ENCODE measurements at places on chromosomes 1 and 21.
A peak's percentile ranks its signal among the peaks of the same experiment; 100 is the strongest.

DNA sequence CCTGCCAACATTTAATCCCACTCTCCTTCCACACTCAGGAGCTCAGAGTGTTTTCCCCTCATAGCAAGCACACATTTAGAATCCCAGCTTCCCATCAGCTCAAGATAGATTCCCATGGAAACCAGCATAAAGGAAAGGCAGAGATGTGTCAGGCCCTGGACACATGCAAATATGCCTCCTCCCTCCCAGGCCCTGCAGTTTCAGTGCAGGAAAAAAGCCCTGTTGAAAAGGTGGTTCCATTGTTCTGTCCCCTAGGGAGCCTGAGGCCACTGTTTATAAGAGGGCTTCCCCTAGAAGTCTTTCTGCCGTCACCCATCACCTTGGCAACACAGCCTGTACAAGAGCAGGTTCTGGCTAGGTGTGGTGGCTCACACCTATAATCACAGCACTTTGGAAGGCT, 3.6 kb downstream of the CACNA1S start:
- DNase-seq = no peak

DNA sequence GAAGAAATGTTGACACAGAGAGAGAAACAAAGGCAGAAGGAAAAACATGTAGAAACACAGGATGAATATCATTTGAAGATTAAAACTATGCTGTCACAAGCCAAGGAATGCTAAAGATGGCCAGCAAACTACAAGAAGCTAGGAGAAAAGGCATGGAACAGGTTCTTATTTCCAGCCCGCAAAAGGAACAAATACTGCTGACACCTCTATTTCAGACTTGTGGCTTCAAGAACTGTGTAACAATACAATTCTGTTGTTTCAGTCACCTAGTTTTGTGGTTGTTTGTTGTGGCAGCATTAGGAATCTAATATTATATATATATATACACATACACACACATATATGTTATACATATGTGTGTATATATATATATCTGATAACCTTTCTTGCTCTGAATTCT, 1543.9 kb downstream of the KCNT2 start:
- no peak for DNase-seq

- peak; percentile 89 for DNase-seq
Measured at GRCh38 chr21:35508139-35508888, 459.2 kb upstream of the RUNX1 start.

DNA sequence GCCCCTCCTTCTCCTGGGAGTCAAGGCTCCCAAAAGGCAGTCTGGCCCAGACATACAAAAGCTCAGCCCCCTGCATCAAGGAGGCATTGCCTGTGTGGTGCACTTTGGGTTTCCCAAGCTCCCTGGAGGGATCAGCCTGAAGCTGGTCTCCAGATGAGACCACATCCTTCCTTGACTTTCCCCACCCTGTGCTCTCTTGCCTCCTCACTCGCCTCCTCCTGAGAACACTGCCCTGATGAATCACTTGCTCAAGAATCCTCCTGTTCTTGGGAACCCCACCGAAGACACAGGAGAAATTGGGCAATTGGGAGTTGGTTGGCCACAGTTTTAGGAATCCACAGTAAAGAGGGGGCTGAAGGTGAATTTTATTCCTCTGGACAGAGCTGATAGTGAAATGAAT, 34.8 kb upstream of the LYST start:
- DNase-seq = peak; percentile 27

- DNase-seq = no peak
Measured at GRCh38 chr21:41605934-41606285, 98.0 kb upstream of the TMPRSS2 start.

DNA sequence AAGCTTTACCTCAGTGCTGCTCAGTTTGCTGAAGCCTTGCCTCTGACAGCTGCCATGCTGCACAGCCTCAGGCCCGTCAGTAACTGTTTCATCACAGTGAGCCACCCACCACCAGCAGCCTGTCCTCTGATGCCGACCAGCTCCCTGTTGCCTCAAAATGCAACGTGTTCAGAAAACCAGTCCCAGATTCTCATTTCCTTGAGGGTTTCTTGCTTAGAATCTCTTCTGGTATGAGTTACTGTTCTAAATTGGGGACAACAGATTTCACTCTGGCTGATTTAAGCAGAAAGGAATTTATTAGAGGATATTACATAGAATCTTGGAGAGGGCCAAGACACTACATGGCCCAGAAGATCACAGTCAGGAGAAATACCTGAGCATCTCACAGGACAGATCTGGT, 11.0 kb downstream of the UBL4B start:
- no peak for DNase-seq

DNA sequence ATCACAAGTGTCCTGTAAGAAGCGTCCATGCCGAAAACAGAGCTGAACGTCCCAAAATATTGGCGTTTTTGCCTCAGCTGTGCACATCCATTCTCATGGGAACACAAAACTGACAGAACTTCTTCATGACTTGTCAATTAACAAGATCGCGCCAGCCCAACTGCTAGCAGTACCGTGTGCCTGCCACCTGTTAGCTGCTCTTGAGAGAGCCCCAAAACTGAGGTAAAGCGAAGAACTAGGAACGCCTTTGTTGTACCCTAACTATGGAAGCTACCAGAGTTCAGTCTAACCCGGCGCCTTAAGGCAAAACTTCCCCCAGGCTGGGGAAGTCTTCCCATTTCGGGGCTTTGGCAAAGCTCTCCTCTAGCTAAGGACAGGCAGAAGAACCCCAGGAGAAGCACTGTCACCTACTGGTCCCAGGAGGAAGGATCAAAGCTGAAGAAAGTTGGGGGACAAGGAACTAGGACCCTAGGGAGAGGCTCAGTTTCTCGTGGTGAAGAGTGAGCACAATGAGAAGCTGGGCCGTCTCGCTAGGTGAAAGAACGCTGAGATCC, 719 bp downstream of the EYA3 start:
- peak; percentile 21 for DNase-seq

- no peak for DNase-seq
Measured at GRCh38 chr1:234906654-234907053, 222.0 kb downstream of the TOMM20 start.

GRCh38 chr1:227958617-227959324, 11.0 kb upstream of the WNT9A start:
- DNase-seq = no peak
